ENCODE measurements at places on chromosomes 6 and 20.
A peak's percentile ranks its signal among the peaks of the same experiment; 100 is the strongest.

- DNase-seq = no peak
Observed at GRCh38 chr6:90530882-90531281, 56.0 kb downstream of the MAP3K7 start.

DNA sequence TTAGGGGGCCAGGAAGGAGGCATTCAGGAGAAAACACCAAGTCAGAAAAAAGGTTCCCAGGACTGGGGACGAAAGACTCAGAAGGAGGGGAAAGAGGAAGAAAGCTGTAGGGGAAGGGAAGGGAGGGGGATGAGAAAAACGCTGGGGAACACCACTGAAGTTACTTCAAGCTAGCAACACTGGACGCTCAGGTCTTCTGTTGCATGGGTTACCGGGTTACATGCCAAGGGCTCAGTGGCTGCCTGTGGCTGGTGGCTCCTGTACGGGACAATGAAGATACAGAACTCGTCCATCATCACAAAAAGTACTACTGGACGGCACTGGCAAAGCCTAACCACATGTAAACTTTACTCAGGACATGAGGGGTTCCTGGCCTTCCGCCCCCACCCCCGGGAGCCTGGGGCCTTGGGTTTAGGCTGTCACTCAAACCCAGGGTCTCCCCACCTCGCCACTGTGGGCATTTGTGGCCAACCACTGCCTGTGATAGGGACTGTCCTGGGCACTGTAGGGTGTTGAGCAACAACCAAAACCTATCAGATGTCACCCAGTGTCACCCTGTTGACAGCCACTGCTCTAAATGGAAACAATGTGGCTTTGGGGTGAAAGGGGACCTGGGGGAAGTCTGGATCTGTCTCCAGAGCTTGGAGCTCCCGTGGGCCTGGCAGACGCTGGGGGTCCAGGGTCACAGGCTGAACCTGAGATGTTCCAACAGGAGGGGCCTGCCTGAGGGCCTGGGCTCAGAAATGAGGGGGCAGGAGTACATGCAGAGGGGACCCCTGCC, 40.3 kb upstream of the CD93 start:
- DNase-seq = no peak

DNA sequence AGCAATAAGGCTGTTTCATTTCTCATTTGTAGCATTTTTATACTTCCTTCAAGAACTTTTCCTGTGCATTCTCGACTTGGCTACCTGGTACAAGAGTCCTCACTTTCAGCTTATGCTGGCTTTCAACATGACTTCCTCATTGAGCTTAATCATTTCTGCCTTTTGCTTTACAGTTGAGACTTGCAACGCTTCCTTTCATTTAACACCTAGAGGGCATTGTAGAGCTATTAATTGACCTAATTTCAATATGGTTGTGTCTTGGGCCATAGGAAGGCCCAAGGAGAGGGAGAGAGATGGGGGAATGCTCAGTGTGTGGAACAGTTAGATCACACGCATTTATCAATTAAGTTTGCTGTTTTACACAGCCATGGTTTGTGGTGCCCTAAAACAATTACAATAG, 37.2 kb downstream of the SLC22A2 start:
- no peak for DNase-seq

DNA sequence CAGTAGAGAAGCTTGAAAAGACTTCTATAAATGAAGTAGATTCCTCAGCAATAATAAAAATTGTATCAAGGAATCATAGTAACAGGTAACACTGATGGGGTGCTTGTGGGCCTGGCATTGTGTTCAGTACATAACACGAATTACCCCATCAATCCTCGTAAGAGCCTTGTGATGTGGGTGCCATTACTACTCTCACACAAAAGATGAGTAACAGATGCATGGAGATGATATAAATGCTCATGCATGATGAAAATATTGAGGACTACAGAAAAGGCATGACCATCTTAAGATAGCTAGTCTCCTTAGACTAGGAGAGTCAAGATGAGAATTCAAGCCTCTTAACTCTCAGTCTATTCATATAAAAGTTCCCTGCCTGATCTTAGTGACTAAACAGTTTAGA, 158.1 kb downstream of the KIF6 start:
- no peak for DNase-seq

- no peak for DNase-seq
Observed at GRCh38 chr20:51759769-51760510, 8.2 kb downstream of the ATP9A start.

GRCh38 chr6:42154461-42155209, 12.2 kb upstream of the C6orf132 start:
- DNase-seq = no peak

DNA sequence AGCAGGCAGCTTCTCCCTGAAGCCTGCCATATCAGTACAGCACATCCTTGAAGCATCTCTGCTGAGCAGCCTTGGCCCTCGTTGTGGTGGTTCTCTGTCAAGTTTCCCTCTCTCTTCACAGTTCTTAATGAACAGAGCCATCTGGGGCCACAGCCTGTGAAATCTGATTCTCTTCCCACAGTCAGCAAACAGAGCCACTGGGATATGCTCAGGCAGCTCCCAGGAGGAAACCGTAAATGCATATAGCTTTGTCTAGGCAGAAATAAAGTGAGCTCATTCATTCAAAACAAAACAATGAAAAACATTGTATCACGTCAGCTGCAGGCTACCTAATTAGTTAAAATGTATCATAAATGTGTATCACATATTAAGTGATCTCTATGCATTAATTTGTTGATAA, 80.3 kb downstream of the TBC1D7 start:
- peak; percentile 34 for DNase-seq

GRCh38 chr20:52992632-52993031, 20.5 kb downstream of the TSHZ2 start:
- no peak for DNase-seq

DNA sequence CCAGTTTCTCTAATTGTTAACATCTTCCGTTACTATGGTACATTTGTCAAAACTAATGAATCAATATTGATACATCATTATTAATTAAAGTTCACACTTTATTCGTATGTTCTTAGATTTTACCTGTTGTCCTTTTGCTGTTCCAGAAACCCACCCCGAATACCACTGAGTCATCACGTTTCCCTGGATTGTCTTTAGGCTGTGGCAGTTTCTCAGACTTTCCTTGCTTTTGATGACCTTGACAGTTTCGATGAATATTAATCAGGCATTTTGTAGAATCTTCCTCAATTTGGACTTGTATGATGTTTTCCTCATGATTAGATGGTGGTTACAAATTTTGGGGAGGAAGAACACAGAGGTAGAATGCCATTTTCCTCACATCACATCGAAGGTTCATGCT, 39.1 kb upstream of the AIG1 start:
- no peak for DNase-seq

DNA sequence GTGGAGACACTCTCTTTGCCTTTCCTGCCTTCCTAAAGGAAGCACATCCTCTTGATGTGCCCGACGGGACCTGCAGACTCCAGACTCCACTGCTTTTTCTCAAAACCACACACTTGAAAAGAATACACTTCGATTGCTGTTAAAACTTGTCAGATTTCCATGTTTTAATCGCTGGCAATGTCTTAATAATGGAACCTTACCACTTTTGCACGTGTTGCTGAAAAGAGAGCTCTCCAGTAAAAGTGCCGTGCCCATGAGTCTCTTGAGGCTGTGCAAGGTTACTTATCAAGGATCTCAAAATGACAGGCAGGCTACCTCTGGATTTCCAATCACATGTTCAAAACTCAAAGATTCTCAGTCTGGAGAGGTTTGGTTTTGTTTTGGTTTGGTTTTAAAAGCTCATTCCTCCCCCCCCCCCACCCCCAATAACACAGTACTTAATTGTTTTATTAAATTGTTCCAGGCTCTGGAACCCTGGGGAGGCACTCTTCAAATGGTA, 12.0 kb upstream of the TFAP2A start:
- DNase-seq = no peak

- DNase-seq = no peak
Observed at GRCh38 chr6:62645274-62645673, 359.2 kb upstream of the KHDRBS2 start.

DNA sequence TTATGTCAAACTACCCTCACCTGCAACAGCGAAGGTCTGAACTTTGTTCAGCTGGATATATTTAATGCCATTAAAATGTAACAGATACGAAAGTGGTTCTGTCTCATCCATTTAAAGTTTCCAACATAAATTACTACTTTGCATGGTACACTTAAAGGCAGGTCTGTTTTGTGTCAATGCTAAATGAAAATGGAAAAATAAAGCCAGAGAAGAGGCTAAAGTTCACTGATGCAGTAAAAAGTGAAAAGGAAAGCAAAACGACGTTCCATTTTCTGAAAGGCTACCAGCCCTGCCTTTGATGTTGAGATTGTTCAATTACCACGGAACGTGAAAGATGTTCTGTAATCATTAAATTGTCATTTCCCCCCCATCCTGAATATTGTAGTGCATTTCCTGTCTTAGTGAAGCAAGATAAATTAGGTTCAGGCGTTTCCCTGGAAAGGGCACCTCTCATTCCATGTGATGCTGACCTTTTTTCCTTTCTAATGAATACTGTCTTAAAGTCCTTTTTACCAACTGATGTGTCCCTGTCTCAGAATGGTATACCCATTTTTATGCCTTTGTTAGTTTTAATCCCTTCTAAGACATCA, 334.7 kb upstream of the JAG1 start:
- no peak for DNase-seq

GRCh38 chr6:88611721-88612120, 351.7 kb downstream of the RNGTT start:
- no peak for DNase-seq

DNA sequence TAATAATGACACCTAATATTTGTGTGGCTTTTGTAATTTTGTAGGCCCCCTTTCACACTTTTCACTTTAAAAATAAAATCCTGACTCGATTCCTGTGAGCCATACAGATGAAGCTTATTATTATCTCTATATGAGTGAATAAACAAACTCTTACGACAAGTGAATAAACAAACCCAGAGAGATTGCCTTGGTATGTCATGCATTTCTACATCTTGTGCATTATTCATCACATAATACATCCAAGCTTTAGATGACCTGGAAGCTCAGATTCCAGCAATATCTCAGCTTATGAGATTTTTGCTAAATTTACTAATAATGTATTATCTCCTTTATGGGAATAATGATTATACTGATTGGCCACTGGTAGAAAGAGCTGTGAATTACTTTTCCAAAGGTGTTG, 248.2 kb downstream of the TBX18 start:
- DNase-seq = no peak

Data from nephron progenitor cell (in vitro differentiated cells).